ENCODE measurements at places on chromosomes 3 and 15.

DNA sequence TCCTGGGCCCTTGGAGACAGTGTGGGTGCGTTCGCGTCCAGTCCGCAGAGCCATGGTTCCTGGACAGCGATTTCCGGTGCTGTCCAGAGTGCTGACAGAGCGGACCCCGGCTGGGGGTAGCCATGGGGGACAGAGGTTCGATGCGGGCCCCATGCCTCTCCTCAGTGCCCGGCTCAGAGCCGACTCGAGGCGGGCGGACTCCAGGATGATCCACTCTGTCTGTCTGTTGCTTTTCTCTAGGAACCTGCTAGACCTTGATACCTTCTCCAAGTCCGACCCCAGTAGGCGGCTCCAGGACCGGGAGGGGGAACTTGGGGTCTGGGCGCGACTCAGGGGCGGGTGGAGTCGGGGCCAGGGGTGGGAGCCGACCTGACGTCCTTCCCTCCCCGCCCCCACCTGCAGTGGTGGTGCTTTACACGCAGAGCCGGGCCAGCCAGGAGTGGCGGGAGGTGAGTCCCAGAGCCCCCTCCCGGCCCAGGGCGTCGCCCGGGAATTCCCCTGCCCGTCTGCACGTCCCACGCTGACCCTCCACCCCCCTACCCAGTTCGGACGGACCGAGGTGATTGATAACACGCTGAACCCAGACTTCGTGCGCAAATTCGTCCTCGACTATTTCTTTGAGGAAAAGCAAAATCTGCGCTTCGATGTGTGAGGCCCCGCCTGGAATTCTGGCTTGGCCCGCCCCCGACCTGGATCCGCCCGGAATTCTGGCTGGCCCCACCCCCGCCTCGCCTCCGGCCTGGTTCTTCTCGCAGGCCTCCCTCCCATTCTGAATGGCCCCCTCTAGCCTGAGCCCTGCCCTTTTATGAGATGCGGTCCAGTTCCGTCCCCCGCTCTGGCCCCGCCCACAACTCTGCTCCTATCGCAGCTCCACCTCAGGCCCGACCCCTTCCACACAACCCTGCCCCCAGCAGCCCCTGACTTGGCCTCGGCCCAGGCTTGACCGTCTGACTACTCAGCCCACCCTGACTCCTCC lies 1.0 kb downstream of the CPNE9 start:
- no peak overlapping the region for H3K27ac ChIP-seq
- no peak overlapping the region for H3K4me3 ChIP-seq
- no peak for DNase-seq
- peaks cover 18% of the 10 kb centered on the region for H3K36me3 ChIP-seq
- no peaks in the 10 kb centered on the region for H3K4me1 ChIP-seq

GRCh38 chr15:53226559-53226958 lies 436.4 kb upstream of the ONECUT1 start:
- no peaks in the 10 kb centered on the region for H3K4me1 ChIP-seq
- no peak overlapping the region for H3K27ac ChIP-seq
- H3K27me3 ChIP-seq, result no peaks in the 10 kb centered on the region
- DNase-seq, result no peak

GRCh38 chr15:69035205-69035917 lies 20.9 kb downstream of the NOX5 start:
- H3K4me3 ChIP-seq, result no peak overlapping the region
- no peak overlapping the region for H3K27ac ChIP-seq
- H3K36me3 ChIP-seq, result no peaks in the 10 kb centered on the region

DNA sequence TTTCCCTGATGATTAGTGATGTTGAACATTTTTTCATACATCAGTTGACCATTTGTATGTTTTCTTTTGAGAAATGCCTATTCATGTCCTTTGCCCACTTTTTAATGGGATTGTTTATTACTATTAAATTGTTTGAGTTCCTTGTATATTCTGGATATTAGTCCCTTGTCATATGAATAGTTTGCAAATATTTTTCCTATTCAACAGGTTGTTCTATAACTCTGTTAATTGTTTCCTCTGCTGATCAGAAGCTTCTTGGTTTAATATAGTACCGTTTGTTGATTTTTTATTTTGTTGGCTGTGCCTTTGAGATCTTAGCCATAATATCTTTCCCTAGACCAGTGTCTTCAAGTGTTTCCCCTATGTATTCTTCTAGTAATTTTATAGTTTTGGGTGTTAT lies 189.0 kb upstream of the RARB start:
- H3K27me3 ChIP-seq, result no peaks in the 10 kb centered on the region
- no peaks in the 10 kb centered on the region for H3K36me3 ChIP-seq
- no peaks in the 10 kb centered on the region for H3K4me1 ChIP-seq
- no peak for DNase-seq
- H3K4me3 ChIP-seq, result no peak overlapping the region

GRCh38 chr3:15205934-15206661 lies at the start of gene CAPN7:
TSS of gene CAPN7 (plus strand) at chr3:15206246. CDS start at chr3:15206496, 250 bp downstream.
- peak within 1 kb of the TSS; percentile 91 for H3K4me3 ChIP-seq
- peak within 1 kb of the TSS; percentile 86 for H3K27ac ChIP-seq
- DNase-seq, result peak; percentile 94
- H3K4me1 ChIP-seq, result peaks cover 27% of the 10 kb centered on the region
- H3K27me3 ChIP-seq, result peaks cover 1% of the 10 kb centered on the region
- H3K36me3 ChIP-seq, result peaks cover 2% of the 10 kb centered on the region

DNA sequence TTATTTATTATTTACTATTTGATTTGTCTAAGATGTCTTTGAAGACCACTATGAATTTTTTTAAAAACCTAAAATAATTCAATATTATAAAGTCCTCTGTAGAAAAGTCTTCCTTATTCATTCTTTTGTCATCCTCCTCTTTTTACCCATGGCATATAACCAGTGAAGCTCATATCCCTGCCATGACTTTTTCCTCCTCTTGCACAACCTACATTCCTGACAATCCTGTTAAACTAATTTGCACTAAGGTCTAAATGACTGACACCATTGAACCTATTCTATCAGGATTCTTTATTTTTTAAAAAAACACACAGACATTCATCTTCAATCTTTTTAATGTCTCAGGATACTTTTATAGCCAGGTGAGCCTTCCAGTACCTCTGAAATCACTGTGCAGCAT lies 159.9 kb upstream of the SLC2A2 start:
- no peak overlapping the region for H3K4me3 ChIP-seq
- H3K36me3 ChIP-seq, result peaks cover 40% of the 10 kb centered on the region
- no peaks in the 10 kb centered on the region for H3K27me3 ChIP-seq
- no peak for DNase-seq
- no peak overlapping the region for H3K27ac ChIP-seq

DNA sequence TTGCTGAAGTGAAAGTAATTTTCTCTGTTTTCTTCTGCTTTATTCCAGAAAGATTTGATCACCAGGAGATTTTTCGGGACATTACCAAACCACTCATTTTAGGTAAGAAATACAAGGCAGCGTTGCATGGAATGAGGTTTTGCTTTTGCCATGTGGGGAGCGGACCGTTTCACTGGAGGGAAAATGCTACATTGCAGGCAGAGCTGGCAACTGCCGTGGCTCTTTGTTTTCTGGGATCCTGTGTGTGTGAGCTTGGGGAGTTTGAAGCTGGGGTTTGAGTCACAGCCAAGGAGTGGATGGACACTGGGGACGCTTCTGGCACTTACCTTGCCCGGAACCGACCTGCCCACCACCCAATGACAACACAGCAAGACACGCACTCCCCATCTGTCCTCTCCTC lies 109.9 kb downstream of the APBA2 start:
- H3K36me3 ChIP-seq, result no peaks in the 10 kb centered on the region
- no peak overlapping the region for H3K4me3 ChIP-seq
- H3K4me1 ChIP-seq, result peaks cover 23% of the 10 kb centered on the region
- no peak overlapping the region for H3K27ac ChIP-seq
- no peak for DNase-seq
- peaks cover 4% of the 10 kb centered on the region for H3K27me3 ChIP-seq

DNA sequence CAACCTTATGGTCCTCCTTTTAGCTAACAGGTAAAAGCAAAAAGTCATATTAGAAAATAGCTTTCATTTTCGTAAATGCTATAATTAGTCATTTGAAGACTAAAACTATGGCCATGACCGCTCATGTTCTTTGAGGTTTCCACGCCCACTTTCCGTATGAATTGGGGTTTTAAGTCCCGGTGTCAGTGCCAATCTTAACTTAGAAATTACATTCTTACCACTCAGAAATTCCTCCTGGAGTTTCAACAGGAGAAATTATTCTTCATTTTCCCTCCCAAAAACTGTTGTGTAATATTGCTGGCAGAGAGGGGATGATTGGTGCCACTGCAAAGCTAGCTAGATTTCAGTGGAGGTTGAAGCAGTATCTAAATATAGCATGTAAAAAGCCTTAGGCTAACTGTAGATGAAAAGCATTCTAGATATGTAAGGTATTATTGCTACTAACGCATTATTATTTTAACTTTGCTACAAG lies 71.0 kb upstream of the MDFIC2 start:
- no peak overlapping the region for H3K27ac ChIP-seq
- H3K27me3 ChIP-seq, result no peaks in the 10 kb centered on the region
- H3K4me3 ChIP-seq, result no peak overlapping the region
- H3K36me3 ChIP-seq, result no peaks in the 10 kb centered on the region

GRCh38 chr15:92100301-92100700 lies 246.8 kb downstream of the SLCO3A1 start:
- no peaks in the 10 kb centered on the region for H3K27me3 ChIP-seq
- peaks cover 15% of the 10 kb centered on the region for H3K36me3 ChIP-seq
- H3K4me1 ChIP-seq, result peaks cover 54% of the 10 kb centered on the region
- DNase-seq, result no peak
- H3K27ac ChIP-seq, result no peak overlapping the region
- H3K4me3 ChIP-seq, result no peak overlapping the region

DNA sequence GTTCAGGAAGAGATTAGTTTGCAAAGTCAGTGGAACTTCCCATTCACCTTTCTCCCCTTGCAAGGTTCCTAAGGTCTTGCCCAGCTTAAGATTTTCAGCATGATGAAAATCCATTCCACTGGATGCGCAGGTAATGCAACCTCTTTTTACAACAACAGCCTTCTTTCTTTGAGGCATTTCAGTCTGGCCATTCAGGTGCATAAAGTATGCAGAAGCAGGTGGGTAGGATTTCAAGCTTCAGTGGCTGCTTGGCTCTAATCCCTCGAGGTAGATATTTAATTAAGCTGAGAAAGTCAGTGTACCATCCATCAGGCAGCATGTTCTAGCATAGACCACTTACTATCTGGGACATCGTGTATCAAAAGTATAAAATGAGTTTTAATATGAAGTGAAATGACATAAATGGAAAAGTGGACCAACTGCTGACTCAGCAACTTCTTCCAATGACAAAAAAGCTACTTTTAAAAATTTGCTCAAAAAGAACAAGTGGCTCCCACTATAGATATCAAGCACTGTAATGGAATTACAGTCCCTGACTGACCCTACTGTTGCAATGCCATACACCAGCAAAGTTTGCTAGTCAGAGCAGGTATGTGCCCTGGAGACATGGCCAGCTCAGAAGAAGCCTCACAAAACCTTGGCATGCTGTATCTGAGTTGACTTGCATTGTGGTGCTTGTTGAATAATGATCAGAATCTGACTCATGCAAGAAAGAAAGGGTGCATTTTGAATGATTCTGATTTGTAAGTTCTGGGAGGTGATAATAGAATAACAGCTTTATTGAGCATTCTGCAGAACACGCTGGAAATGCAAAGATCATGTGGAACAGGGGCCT lies 459.9 kb upstream of the MCTP2 start:
- no peak overlapping the region for H3K4me3 ChIP-seq
- H3K27me3 ChIP-seq, result peaks cover 2% of the 10 kb centered on the region
- no peak overlapping the region for H3K27ac ChIP-seq

DNA sequence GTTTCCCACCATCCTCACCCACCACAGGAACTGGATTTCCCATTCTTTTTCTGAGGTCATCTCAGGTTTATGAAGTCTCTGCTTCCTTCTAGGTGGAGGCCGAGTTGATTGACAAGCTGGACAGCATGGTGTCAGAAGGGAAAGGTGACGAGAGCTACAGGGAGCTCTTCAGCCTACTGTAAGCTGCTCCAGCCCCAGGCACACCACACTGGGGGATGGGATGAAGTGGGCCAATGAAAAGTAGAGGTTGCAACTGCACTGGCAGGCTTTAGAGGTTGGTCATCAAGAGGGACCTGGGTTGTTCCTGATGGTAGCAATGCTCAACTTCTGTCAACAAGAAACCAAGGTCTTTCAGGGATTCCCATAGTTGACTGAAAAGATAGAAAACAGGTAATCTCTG lies 55.0 kb upstream of the MANF start:
- no peak overlapping the region for H3K27ac ChIP-seq
- H3K27me3 ChIP-seq, result peaks cover 2% of the 10 kb centered on the region
- DNase-seq, result no peak
- no peaks in the 10 kb centered on the region for H3K4me1 ChIP-seq
- H3K4me3 ChIP-seq, result no peak overlapping the region
- H3K36me3 ChIP-seq, result no peaks in the 10 kb centered on the region

DNA sequence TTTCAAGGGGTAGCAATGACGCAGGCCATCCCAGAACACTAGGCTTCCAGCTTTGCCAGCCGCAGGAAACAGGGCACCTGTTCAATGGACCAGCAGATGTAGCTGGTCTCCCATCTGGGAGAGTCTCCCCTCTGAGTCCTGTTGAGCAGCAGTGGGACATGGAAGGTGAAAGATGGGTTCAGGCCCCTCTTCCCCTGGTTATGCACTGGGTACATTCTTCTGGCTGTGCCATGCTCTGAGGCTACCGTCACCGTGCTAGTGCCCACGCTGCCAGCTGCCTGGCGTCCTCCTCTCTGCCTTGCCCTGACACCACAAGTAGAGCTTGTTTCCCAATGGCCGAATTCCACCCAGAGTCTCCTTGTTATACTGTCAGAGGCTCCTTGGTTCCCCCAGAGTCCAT lies 63.1 kb downstream of the TLE3 start:
- H3K36me3 ChIP-seq, result no peaks in the 10 kb centered on the region
- H3K27ac ChIP-seq, result no peak overlapping the region
- DNase-seq, result no peak
- peaks cover 21% of the 10 kb centered on the region for H3K27me3 ChIP-seq
- no peak overlapping the region for H3K4me3 ChIP-seq

DNA sequence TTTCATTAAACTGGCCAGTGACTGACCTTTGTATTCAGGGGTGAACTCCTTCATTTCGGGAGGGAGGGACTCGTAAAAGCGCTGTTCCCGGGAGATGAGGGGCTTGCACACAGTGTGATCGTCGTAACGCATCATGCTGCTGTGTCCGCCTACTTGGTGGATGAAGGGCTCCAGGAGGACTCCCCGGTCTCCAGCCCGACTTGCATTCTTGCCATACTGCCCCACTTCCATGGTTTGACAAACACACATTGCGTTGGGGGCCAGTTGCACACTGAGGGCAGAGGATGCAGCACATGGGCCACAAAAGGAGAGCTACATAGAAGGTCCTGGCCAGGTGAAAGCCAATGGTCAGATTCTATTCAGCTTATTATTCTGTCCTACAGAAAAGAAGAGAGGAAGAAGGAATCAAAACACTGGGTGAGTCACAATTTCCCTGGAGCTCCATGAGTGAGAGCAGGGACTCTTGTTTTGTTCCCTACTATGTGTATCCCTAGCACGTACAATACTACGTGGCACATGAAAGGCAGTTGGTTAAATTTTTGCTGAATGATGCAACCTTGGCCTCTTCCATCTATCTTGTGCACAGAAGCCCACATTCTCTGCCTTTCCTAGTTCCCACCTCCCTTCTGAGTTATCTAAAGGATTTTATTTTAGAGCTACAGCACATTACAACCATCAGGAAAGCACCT lies 24.2 kb upstream of the GMPPB start:
- H3K27ac ChIP-seq, result no peak overlapping the region
- H3K4me1 ChIP-seq, result no peaks in the 10 kb centered on the region
- H3K36me3 ChIP-seq, result peaks cover 13% of the 10 kb centered on the region
- no peak overlapping the region for H3K4me3 ChIP-seq
- H3K27me3 ChIP-seq, result no peaks in the 10 kb centered on the region

Data from activated T-helper 1 cell treated with anti-CD3 and anti-CD28 coated beads, Interleukin-12 subunit alpha, Interleukin-12 subunit beta, Interleukin-2, Interleukin-4 antibody, amounts not matched to agents 30 ng/mL and 10 ng/mL and 1 ng/mL, durations not matched to agents 14 hours and 24 hours and 36 hours (primary cell).